ENCODE measurements at places on chromosomes 5 and 9. TPM values are rescaled to one million over a fixed set of nuclear protein-coding genes. Genes with fewer than 3 reads are reported as not detected.

Gene LAMC3
- total RNA-seq: 47.9 TPM

Gene SLCO6A1
- not detected for total RNA-seq

Gene AMBP
- total RNA-seq: 3.1 TPM

Gene GRM6
- not detected for total RNA-seq

Gene RANBP3L
- total RNA-seq: 13.3 TPM

Gene TMEM267
- 10.3 TPM for total RNA-seq

Gene ZDHHC11B
- total RNA-seq: 3.0 TPM

Gene FAM153A
- 0.58 TPM for total RNA-seq

Gene PCDHGA1
- total RNA-seq: 1.1 TPM

Gene ITGA1
- total RNA-seq: 54.8 TPM

Gene THBS4
- 41.2 TPM for total RNA-seq

Gene MEIKIN
- total RNA-seq: not detected

Gene S1PR3
- 77.5 TPM for total RNA-seq

Gene IRF1
- total RNA-seq: 31.0 TPM

Gene LECT2
- total RNA-seq: not detected

Gene LPCAT1
- 42.2 TPM for total RNA-seq

Gene NTNG2
- total RNA-seq: 4.0 TPM

Gene SLC46A2
- 0.64 TPM for total RNA-seq

Gene DHFR
- 22.4 TPM for total RNA-seq

Gene HRCT1
- not detected for total RNA-seq

Gene DMGDH
- total RNA-seq: 13.3 TPM

Gene TERT
- total RNA-seq: 0.47 TPM

Gene STK32A
- total RNA-seq: 17.1 TPM

Gene PIK3R1
- total RNA-seq: 71.4 TPM

Gene TMC1
- total RNA-seq: 0.41 TPM

Gene HTR1A
- total RNA-seq: 0.23 TPM

Gene PTGER4
- total RNA-seq: 47.2 TPM

Gene QRFP
- total RNA-seq: not detected

Gene SLC28A3
- 0.64 TPM for total RNA-seq

Gene SLF1
- total RNA-seq: 11.3 TPM

Gene PPP1R26
- 24.2 TPM for total RNA-seq

Gene SLC34A3
- 3.0 TPM for total RNA-seq

Gene KCNV2
- total RNA-seq: not detected

Gene C9orf72
- total RNA-seq: 24.8 TPM

Gene NFIB
- total RNA-seq: 42.0 TPM

Gene SPATA31C1
- total RNA-seq: 0.18 TPM

Gene SOWAHA
- total RNA-seq: 6.9 TPM

Gene POLE3
- 29.3 TPM for total RNA-seq

Gene LMX1B
- total RNA-seq: 4.1 TPM

Gene HAVCR2
- 13.0 TPM for total RNA-seq

Gene FUT7
- total RNA-seq: 0.35 TPM

Gene FOXD1
- total RNA-seq: 13.9 TPM

Gene OBP2B
- total RNA-seq: not detected

Gene ASPN
- total RNA-seq: 33.7 TPM

Gene FOXD4L3
- total RNA-seq: not detected

Gene CCDC69
- total RNA-seq: 7.6 TPM

Gene ADGRD2
- not detected for total RNA-seq

Gene DMAC1
- 29.7 TPM for total RNA-seq

Gene PRRC1
- 42.9 TPM for total RNA-seq

Gene TAS2R1
- total RNA-seq: not detected

Gene SLC22A5
- 26.9 TPM for total RNA-seq

Gene CCDC180
- 24.8 TPM for total RNA-seq

Gene TNFSF8
- 1.5 TPM for total RNA-seq

Gene ARID3C
- 0.12 TPM for total RNA-seq

Gene SLC44A1
- 56.5 TPM for total RNA-seq

Gene LHX6
- total RNA-seq: 3.0 TPM

Gene ANKRD34B
- total RNA-seq: 0.18 TPM
